ENCODE measurements at places on chromosomes 3 and 15.

- no peak for DNase-seq
Measured at GRCh38 chr15:50880206-50880605, 28.3 kb upstream of the AP4E1 start.

DNA sequence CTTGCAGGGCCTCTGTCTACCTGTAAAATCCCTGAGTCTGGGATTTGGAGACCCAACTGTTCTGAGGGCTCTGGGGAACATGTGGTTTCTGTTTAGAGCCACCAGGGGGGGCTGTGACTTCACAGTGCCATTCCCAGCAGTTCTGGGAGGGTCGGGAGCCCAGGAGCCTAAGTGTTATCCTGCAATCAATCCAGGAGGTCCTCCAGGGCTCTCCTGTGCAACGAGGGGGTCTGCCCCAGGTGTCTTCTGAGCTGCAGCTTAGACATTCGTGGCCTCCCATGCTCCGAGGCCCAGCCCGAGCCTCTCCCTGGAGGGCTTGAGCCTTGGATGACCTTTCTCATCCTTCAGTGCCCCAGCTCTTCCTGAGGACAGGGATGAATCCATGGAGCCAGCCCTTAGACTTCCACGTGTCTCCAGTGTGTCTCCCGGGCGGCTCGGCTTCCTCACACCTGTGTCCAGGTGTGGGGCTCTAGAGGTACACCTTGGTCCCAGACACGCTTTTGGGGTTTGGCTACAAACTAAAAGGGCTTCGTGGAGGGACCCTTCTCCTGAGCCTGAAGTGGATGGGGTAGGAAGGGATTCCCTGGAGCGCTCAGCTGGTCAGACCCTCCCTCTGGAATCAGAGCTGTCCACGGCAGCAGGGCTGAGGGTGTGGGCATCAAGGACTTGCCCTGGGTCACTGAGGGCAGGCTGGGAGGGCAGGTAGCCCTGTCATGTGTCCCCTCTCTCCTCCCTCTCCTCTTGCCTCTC lies 20.3 kb upstream of the ABTB1 start:
- DNase-seq: no peak

DNA sequence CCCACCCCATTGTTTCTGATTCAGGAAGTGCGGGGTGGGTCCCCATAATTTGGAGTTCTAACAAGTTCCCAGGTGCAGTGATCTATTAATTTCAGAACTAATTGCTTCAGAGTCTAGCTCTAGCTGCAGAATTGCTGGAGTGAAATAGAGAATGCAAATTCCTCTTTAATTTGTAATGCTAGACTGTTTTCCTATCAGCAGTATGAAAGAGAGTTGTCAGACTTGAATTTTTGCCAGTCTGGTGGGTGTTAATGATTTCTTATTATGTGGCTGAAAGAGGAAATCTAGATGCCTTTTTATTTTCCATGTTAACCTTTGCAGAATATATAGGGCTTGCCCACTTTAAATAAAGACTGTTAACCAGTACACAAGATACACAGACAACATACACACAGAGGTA lies 23.7 kb downstream of the APH1B start:
- DNase-seq: no peak

- DNase-seq: no peak
Measured at GRCh38 chr3:156723182-156723619, 48.8 kb downstream of the TIPARP start.

DNA sequence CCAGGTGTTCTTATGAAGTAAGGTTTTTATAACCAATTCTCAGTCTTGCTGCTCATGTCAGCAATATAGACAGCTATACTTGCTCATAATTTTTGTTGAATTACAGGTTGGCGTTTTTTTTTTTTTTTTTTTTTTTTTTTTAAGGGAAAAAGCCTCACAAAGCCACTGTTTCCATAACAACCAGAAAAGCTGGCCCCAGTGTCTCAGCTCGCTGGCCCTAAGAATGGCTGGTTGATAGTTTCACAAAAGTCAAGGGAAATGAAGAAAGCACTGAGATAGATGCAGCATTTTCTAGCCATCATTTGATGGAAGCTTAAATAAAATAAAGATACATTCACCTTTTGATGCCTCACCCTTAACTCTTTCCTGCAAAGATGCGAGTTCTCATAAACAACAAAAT lies 121.9 kb downstream of the C3orf70 start:
- DNase-seq: no peak

DNA sequence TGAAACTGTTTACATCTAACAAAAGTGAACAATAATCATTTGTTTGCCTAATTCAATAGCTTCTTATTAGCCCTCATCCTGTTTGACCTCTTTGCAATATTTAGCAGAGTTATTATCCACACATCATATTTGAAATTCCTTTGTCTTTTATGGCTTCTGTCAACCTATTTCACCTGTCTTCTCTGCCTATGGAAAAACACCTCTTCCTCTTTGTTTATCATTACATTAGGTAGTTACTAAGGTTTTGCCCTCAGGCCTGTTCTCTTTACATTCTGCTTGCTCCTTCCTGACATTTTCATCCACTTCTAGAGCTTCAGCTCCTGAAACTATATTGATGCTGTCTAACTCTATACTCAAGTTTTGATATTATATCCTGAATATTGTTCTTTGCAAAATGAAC lies 183.0 kb downstream of the SUCNR1 start:
- no peak for DNase-seq

All from HFF-Myc (cell line).